ENCODE measurements at places on chromosomes 2 and 18. TPM values are rescaled to one million over a fixed set of nuclear protein-coding genes. Genes with fewer than 3 reads are reported as not detected.

The SLC30A3 gene
- not detected for total RNA-seq

- no peak for DNase-seq
Observed at GRCh38 chr2:149438330-149438960, 108.1 kb downstream of the LYPD6 start.

The TTC31 gene
- total RNA-seq: 14.5 TPM

The OSR1 gene
- total RNA-seq: not detected

The OTOS gene
- not detected for total RNA-seq

The SIX3 gene
- total RNA-seq: not detected

The MAP3K19 gene
- not detected for total RNA-seq

Data from right lobe of liver (tissue), 6 donors.